Smooth muscle cell of the pulmonary artery (primary cell): ENCODE measurements at places on chromosomes 2 and 18. TPM values are rescaled to one million over a fixed set of nuclear protein-coding genes. Genes with fewer than 3 reads are reported as not detected.

The ABCG8 gene
- not detected in 2 replicates for total RNA-seq

The DOCK10 gene
- 18.3 and 37.3 TPM in 2 replicates for total RNA-seq

The IL1F10 gene
- not detected in 2 replicates for total RNA-seq

The PROKR1 gene
- total RNA-seq: not detected in 2 replicates

The COL4A4 gene
- total RNA-seq: 5.3 and 7.7 TPM in 2 replicates

The TBR1 gene
- 0.03 TPM in 1 of 2 replicates, not detected in the other for total RNA-seq

The CAPN14 gene
- 0.23 and 0.26 TPM in 2 replicates for total RNA-seq

The MALL gene
- total RNA-seq: 47.8 and 48.5 TPM in 2 replicates

The BCL2 gene
- total RNA-seq: 0.92 and 3.1 TPM in 2 replicates

The BOLL gene
- not detected in 2 replicates for total RNA-seq

The VWC2L gene
- total RNA-seq: not detected in 2 replicates

The UGT1A1 gene
- total RNA-seq: 0.07 TPM in 1 of 2 replicates, not detected in the other

The INHA gene
- total RNA-seq: 0.26 and 0.43 TPM in 2 replicates

The ASB18 gene
- not detected in 2 replicates for total RNA-seq

The IL1A gene
- total RNA-seq: 0.85 and 2.7 TPM in 2 replicates

The SRD5A2 gene
- total RNA-seq: not detected in 2 replicates

The ACP1 gene
- 77.6 and 78.7 TPM in 2 replicates for total RNA-seq

The UGT1A5 gene
- total RNA-seq: not detected in 2 replicates

The KIAA2012 gene
- total RNA-seq: not detected in 2 replicates

The ZC3H15 gene
- total RNA-seq: 48.7 and 55.7 TPM in 2 replicates

The ANKRD30B gene
- 0.73 and 1.4 TPM in 2 replicates for total RNA-seq

The CDH7 gene
- not detected in 2 replicates for total RNA-seq

The NFATC1 gene
- total RNA-seq: 3.5 and 3.8 TPM in 2 replicates

The ANKRD53 gene
- total RNA-seq: 0.20 and 0.30 TPM in 2 replicates

The PLCD4 gene
- total RNA-seq: 2.0 and 2.5 TPM in 2 replicates

The TIMM21 gene
- 27.2 and 27.6 TPM in 2 replicates for total RNA-seq

The SP140 gene
- total RNA-seq: 0.50 and 0.52 TPM in 2 replicates

The ACADL gene
- 0.33 and 1.7 TPM in 2 replicates for total RNA-seq

The CREG2 gene
- 0.65 and 2.4 TPM in 2 replicates for total RNA-seq

The CFAP65 gene
- total RNA-seq: 0.03 TPM in 1 of 2 replicates, not detected in the other

The CXCR4 gene
- total RNA-seq: 0.85 and 2.0 TPM in 2 replicates

The GPAT2 gene
- 30.6 and 32.3 TPM in 2 replicates for total RNA-seq

The SERPINB2 gene
- 0.50 and 14.4 TPM in 2 replicates for total RNA-seq

The CABYR gene
- 3.3 and 5.7 TPM in 2 replicates for total RNA-seq

The EFR3B gene
- total RNA-seq: 0.85 and 2.4 TPM in 2 replicates

The EMILIN1 gene
- total RNA-seq: 283 and 480 TPM in 2 replicates

The DLX2 gene
- total RNA-seq: 0.33 and 3.9 TPM in 2 replicates

The RFX8 gene
- 2.5 and 6.4 TPM in 2 replicates for total RNA-seq

The DSG4 gene
- total RNA-seq: not detected in 2 replicates

The IL36B gene
- not detected in 2 replicates for total RNA-seq

The SERPINB7 gene
- total RNA-seq: 0.07 and 0.46 TPM in 2 replicates

The MC4R gene
- not detected in 2 replicates for total RNA-seq

The UCN gene
- total RNA-seq: 0.85 and 1.2 TPM in 2 replicates

The ADD2 gene
- total RNA-seq: not detected in 2 replicates

The C2orf78 gene
- not detected in 2 replicates for total RNA-seq

The CCDC148 gene
- total RNA-seq: 0.43 and 1.1 TPM in 2 replicates

The TDRD15 gene
- not detected in 2 replicates for total RNA-seq

The ACVR1C gene
- 0.63 and 1.2 TPM in 2 replicates for total RNA-seq
